ENCODE measurements at places on chromosomes 1 and 21.

DNA sequence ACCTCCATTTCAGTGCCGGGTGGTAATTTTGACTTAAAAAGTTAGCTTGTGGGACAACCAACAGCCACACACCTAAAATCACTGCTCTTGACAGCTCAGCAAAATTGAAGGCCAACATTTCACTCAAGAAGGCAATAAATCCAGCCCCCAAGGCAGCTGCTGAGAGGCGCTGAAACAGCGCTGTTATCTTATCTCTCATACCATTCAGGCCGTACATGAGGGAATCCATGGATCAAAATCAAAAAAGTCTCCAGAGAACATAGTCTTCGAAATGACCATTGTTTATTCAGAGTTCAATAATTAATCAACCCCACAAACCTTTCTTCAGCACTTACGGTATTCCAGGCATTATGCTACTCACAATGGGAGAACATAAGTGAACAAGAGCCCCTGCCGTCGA is 38.5 kb downstream of the ZBTB18 start:
- no peak for DNase-seq

DNA sequence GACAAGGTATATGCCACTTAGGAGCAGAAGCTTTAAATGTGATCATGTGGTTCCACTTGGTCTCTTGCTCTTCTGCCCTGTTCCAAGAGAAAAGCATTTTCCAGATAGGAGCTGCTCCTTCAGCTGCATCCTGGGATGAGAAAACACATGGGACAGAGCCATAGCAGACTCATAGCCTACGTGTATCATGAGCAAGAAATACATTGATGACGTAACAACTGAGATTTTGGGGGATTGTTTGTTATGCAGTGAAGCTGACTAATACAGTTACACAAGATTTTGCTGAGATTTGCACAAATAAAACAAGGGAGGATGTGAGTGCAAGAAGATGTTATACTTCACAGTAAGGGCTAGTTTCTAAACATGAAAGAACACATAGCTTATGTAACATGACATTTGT is 36.0 kb upstream of the IRF2BP2 start:
- DNase-seq, result no peak

GRCh38 chr1:110673197-110673701 is 1.5 kb downstream of the KCNA3 start:
- peak; percentile 54 for DNase-seq

DNA sequence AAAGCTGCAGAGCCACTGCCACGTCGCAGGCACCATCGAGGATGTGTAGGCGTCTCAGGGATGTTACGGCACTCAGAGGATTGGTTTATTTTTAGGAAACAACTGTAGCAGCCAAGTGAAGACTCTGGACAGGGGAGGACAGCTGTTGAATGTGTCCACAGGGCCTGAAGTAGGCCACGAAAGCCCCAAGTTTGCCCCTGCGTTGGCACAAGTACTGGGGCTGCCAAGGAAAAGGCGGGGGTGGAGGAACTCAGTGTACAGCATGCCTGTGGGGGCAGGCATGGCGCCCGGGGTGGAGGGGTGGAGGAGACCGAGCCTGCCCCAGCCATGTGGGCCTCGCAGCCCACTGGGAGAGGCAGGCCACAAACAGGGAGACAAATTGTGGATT is 89.7 kb downstream of the ADARB1 start:
- no peak for DNase-seq

GRCh38 chr21:15243406-15243805 is 178.6 kb upstream of the NRIP1 start:
- DNase-seq, result no peak

DNA sequence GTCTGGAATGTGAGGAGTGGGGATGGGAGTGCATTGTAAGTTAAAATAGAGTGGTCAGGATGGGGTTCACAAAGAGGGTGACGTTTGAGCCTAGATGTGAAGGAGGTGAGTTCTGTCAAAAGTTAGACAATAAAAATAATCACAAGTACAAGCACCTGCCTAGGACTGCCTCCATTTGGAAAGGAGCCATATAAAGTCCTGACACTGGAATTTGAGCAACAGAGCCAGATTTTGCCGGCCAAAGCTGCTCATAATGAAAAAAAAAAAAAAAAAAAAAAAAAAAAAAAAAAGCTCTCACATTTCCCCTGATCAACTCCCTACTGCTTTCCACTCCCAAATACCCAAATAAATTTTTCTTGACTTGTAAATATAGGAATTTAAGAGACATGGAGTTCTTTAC is 4.1 kb downstream of the PALMD start:
- no peak for DNase-seq
